Inflammatory macrophage treated with lipopolysaccharide for 4 hours (primary cell): ENCODE measurements at places on chromosomes 5 and 9.

- DNase-seq, result peak; percentile 29
These were observed 4.9 kb downstream of the SMIM3 start for GRCh38 chr5:150783422-150783928.

GRCh38 chr5:78594610-78595457 is 53.7 kb downstream of the LHFPL2 start:
- DNase-seq, result peak; percentile 73

DNA sequence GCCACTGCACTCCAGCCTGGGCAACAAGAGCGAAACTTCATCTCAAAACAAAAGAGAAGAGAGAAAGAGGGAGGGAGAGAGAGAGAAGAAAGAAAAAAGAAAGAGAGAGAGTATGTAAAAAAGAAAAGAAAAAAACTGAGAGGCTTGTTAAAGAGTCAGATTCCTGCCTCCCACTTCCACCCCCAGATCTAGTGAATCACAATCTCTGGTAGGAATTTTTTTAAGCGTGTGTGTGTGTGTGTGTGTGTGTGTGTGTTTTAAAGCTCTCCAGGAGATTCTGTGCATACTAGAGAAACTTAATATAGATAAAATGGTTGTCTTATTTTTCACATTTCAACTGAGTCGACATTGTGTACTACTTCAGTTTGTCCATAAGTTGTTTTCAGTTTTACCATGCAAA is 32.0 kb downstream of the SAR1B start:
- no peak for DNase-seq

- DNase-seq, result peak; percentile 88
These were observed 7.2 kb downstream of the SOWAHA start for GRCh38 chr5:132820162-132820754.

GRCh38 chr9:34994260-34994899 is 4.8 kb downstream of the DNAJB5 start:
- peak; percentile 15 for DNase-seq

GRCh38 chr5:15564957-15565356 is 65.0 kb downstream of the FBXL7 start:
- DNase-seq, result no peak

DNA sequence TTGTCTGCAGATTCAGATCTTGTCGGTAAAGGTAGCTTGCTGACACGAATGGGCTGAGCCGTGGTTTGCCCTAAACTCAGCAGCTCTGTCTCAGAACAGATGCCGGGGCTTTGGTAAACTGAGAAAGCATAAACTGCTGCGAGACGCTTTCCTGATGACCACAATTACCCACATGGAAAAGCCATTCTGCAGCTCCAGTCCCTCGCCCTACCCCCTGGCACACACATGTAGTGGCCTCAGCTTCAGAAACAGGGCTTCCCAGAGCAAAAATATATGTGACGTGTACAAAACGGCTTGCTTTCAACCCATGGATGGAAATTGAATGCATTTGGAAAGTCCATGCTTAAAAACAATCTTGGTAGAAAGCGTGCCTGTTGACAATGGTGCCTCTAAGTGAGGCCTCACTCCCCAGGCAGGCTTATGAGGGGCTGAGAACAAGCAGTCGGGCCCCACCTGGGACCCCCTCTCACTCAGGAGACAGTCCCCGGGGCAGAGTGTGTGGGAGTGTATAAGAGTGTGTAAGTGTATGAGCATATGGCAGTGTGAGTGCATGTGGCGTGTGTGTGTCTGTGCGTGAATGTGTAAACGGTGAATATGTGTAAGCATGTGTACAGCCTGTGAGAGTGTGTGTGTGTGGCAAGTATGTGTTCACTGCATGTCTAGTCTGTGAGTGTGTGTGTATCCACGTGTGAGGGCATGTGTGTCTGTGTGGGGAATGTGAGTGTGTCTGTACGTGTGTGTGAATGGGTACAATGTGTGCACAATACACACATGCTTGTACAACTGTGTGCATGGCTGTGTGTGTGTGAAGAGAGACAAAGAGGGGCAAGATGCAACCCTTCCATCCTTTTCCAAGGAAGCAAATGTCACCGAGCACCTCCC is 88.2 kb upstream of the SMIM23 start:
- no peak for DNase-seq

GRCh38 chr5:115813719-115814118 is 2.7 kb downstream of the CDO1 start:
- DNase-seq, result no peak

GRCh38 chr9:123003466-123003865 is 30.0 kb upstream of the GPR21 start:
- no peak for DNase-seq

GRCh38 chr5:81631124-81631523 is 119.8 kb downstream of the SSBP2 start:
- no peak for DNase-seq

- no peak for DNase-seq
These were observed 9.9 kb upstream of the TRIM36 start for GRCh38 chr5:115179394-115180164.

- DNase-seq, result no peak
These were observed 22.9 kb downstream of the NUDT12 start for GRCh38 chr5:103539376-103540330.

DNA sequence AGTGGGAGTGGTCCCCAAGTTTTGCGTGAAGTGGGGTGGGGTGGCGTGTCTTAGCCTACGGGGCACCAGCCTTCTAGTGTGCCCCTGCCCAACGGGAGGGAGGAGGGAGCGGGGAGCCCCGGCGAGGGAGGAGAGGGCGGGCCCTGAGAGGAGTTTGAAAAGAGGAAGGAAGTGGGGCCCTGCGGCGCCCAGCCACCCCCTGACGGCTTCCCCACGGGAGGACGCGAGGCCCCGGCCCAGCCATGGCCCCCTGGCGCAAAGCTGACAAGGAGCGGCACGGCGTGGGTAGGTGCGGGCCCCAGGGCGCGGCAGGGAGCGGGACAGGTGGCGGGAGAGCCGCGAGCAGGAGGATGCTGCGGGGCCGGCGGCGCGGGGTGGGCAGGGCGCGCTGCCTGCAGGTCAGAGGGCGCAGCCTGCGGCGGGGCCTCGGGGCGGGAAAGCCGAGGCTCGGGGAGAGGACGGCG is at the start of gene DOCK2:
DOCK2 (plus strand) TSS at position 191 of the 464 bp plus-strand sequence; CDS start at position 243, 52 bp downstream.
- peak; percentile 73 for DNase-seq

DNA sequence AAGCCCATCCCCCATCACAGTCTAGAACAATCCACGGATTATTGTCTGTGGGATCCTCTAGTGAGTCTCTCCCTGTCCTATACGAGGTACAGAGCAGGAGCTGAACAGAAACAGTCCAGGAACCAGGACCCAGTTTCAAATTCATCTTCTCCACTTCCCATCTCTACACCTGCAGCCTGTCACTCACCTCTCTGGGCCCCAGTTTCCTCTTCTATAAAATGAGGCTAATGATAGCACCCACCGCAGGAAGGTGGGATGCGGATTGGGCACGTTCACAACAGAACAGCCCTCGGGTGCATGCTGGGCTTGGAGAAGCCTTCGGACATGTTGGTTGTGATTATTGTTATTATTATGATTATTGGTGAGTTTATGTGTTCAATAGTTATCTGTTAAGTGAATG is 78.5 kb downstream of the ANKRD33B start:
- DNase-seq, result no peak

DNA sequence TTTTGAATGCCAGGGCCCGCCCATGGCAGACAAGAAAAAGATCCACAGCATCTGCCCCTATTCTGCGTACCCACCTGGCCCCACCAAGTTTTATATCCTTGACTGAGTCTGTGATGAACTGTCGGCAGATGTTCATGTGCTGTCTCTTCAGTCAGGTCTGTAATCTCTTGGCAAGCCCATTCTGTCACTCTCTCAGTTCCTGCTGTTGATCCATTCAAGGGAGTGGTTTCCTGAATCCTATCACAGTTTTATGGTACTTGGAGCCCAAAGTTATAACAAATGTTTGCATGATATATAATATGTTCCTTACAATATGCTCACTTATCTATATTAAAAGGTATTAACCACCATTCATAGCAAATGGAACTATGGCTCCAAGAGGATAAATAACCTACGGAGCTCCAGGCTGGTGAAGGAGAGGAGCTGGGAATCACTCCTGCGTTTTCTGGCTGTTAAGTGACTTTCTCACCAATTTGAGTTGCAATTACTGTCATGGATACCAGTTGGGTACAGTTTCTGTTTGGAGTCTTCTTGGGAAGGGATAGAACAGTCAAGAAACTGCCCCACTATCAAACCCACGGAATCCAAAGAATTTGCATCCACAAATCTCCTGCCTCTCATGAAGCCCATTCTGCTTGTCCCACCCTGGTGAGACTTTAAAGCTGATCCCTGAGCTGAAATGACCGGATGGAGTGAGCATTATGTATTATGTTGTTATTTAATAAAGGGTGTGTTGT is 103.4 kb upstream of the SPRY4 start:
- no peak for DNase-seq
